ENCODE measurements at places on chromosomes 5 and 9. TPM values are rescaled to one million over a fixed set of nuclear protein-coding genes. Genes with fewer than 3 reads are reported as not detected.
A peak's percentile ranks its signal among the peaks of the same experiment; 100 is the strongest.

GRCh38 chr9:131769361-131769760 lies 29.5 kb upstream of the RAPGEF1 start:
- DNase-seq, result no peak

GRCh38 chr9:27365707-27366376 lies 68.9 kb upstream of the EQTN start:
- DNase-seq, result no peak

Gene CDH9
- total RNA-seq, result not detected

Gene TRAF2
- 11.6 TPM for total RNA-seq

GRCh38 chr9:127877566-127877998 lies at the start of gene AK1:
Gene AK1, minus strand, starts transcription at chr9:127877675. Its CDS starts 3,058 bp downstream, at chr9:127874617.
- peak; percentile 84 for DNase-seq

DNA sequence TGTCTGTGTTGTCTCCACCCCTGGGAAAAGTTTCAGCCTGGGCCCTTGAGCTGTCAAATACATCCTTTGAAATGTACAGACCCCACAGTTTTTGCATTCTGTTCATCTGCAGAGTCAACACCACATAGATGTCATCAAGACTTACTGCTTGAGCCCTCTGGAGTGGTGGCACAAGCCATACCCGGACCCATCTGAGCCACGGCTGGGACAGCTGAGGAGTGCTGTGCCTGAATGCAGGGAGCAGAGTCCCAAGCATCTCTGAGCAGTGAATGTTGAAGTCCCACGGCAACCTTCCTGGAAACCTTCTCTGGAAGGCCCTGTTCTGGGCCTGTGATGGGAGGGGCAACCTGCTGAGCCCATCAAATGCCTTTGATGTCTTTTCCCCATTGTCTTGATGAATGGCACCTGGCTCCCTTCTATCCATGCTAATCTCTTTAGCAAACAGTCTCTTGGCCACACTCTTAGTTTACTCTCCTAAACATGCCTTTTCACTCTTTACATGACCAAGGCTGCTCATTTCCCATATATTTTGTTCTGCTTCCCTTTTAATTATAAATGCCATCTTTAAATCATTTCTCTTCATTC lies 92.5 kb downstream of the ATPSCKMT start:
- no peak for DNase-seq

Gene MARCOL
- not detected for total RNA-seq

GRCh38 chr9:131645078-131645776 lies 94.6 kb downstream of the RAPGEF1 start:
- DNase-seq, result no peak

DNA sequence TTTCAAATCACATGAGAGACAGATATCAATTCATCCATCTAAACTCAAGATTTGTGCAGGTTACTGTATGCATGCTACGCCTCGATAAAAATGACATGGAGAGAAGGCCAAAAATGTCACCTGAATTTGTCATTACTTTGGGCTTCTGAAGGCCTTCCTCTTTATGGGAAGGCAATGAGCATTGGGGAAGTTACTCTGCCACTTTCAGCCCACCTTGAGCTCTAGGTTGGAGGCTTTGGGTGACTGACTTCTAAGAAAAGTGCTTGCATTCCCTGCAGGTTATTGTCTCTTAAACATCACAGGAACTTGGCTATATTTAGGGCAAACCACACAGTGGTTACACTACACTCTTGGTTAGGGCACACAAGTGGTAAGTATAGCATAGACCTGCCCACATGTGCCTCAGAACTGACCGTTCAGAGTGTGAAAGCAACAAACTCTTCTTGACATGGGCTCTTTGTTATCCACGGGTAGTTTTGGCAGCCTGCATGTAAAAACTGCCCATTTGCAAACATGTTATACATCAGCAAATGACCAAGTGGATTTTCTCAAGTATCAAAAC lies 169.5 kb downstream of the ZNF608 start:
- no peak for DNase-seq

Gene ADRB2
- total RNA-seq, result 1.0 TPM

Gene PCDHAC1
- 0.46 TPM for total RNA-seq

DNA sequence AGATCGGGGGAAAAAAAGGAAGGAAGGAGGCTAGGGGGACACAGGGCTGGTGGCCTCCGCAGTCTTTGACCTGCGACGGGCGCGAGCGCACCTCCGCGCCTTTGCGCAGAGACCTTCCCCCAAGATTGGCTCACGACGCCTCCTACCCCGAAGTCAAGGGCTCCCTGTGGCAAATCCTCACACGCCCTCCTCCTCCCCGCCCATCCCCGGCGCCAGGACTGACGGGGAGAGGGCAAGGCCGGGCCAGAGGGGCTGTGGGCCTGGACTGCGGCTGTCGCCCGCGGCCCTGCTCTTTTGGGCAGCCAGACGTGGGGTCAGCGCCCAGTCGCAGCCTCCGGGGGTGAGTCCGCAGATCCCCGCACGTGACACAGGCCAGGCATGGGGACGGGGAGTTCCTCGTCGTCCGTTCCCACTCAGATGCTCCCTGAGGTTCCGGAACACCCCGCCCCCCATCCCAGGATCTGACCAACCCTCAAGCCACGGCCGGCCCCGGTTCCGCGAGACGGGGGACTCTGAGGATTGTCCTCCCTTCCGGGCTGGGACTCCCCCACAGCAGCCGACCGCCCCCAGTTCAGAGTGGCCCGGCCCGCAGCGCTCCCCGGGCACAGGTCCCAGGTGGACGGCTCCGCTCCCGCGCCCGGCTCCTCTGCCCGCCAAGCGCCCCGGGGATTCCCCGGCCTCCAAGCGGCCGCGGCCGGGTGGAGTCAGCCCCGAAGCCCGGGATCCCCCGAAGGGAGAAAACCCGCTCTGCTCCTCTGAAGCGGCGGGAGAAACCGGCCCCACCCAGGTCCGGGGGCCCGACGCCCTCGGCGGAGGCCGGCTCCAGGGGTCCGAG lies 543 bp upstream of the ANKRD33B start:
- peak; percentile 28 for DNase-seq

Gene BTNL3
- not detected for total RNA-seq

Gene KCNMB1
- total RNA-seq, result 2.7 TPM

GRCh38 chr5:53453898-53454718 lies 26.3 kb upstream of the FST start:
- no peak for DNase-seq

Gene ST6GALNAC6
- total RNA-seq, result 111 TPM

DNA sequence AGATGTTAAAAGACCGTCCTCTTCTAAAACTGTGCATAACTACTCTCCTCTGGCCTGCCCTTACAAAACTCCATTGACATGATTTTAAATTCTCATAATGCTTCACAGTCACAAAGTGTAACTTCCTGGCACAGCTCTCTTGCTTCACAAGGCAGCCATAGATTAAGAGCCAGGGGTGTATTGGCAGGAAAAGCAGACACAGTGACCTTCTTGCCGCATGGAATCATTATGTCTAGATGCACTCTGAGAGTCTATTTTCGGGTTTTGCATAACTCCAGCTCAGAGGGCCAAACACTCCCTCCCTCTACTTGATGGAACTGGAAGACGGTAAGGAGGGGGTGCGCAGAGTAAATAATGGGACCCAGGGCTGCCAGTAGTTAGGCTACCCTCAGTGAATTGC lies 110.1 kb downstream of the MARCHF3 start:
- no peak for DNase-seq

DNA sequence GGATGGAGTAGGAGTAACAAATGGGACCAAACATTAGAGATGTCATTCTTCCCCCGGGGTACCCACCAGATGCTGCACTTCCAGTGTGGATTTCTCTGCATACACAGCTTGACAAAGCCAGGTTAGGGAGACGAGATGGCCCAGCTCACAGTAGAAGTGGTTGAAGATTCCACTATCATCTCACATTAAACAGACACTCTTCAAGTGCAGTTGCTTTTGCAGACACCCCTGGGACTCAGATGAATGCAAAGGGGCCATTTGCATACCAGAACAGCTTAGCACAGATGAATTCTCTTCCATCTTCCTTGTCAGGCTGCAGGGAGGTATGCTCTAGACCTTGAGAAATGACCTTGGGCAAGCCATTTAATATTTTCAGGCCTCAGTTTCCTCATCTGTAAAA lies 12.6 kb upstream of the C5orf58 start:
- no peak for DNase-seq

- DNase-seq, result no peak
Observed at GRCh38 chr5:127351418-127351817, 60.8 kb downstream of the MEGF10 start.

Gene LYRM7
- total RNA-seq, result 9.8 TPM

GRCh38 chr5:98128271-98128670 lies 645.2 kb upstream of the RGMB start:
- no peak for DNase-seq

GRCh38 chr9:15778861-15779260 lies 226.0 kb downstream of the CCDC171 start:
- DNase-seq, result no peak

- no peak for DNase-seq
Observed at GRCh38 chr5:98510143-98510985, 263.1 kb upstream of the RGMB start.

DNA sequence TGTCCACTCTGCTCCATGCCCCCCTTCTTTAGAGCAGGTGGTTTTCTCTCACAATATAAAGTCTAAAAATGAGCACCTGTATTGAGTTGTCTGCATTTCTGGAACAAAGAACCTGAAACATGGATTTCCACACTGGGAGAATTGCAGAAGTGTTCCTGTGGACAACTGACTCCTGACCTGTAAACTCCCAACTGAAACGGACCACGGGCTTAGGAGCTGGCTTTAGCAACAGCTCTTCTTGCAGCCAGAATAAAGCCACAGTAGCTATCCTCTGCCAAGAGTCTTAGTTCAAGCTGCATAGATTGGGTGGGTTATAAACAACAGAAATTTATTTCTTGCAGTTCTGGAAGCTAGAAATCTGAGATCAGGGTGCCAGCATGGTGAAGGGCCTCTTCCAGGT lies 194.7 kb downstream of the DTWD2 start:
- DNase-seq, result no peak

Gene PLPP6
- 5.0 TPM for total RNA-seq

DNA sequence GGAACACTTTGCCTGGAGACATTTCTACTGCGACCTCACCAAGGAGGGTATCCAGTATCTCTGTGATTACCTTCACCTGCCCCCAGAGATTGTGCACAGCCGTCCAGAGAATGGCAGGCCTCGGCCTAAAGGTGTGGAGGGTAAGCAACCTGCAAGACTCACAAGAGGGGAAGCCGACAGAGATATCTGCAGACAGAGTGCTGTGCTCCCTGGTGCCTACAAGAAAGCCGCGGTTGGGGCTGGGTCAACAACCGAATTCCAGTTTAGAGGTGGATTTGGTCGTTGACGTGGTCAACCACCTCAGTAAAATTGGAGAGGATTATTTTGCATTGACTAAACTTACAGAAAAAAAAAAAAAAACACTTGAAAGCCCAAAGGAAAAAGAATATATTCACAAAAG lies 107.8 kb upstream of the ISL1 start:
- no peak for DNase-seq

Gene FBXW11
- total RNA-seq, result 51.2 TPM

DNA sequence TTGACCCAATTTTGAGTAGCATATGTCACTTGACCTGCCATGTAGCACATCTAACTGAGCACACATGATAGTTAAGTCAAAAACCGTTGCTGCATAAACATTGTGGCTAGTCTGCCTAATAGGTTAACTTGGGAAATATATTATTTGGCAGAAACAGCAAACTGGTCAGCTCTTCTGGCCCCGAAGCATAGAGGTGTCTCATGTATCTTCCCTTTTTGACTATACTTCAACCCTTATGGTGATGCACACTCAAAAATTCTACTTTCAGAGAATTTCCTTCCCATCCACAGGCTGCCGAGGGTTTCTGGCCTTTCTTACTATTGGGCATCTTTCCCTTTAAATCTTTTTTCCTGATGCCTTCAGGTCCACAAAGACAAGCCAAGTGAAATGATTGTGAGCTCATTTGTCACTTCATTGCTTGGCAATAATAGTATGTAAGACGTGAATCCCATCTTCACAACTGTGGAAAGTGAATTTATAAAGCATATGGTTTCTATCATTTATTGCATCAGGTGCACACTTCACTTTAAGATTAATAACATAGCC lies 41.2 kb downstream of the MOCS2 start:
- DNase-seq, result no peak

DNA sequence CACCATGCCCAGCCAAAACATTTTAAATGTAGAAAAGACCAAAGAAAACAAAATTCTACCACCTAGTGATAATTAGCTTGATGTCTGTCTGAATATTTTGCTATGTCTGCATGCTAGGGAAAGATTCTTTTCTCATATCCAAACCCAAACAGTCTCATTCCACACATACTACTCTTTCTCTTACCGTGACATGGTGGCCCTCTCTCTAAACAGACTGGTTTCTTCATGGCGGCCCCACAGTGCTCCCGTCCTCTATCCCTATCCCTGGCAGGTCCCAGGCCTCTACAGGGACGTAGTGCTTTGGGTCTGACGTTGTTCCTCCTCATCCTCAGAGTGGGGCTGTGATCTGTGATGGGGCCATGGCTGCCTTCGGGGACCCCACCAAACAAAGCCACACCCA lies 8.1 kb downstream of the CORO2A start:
- no peak for DNase-seq

DNA sequence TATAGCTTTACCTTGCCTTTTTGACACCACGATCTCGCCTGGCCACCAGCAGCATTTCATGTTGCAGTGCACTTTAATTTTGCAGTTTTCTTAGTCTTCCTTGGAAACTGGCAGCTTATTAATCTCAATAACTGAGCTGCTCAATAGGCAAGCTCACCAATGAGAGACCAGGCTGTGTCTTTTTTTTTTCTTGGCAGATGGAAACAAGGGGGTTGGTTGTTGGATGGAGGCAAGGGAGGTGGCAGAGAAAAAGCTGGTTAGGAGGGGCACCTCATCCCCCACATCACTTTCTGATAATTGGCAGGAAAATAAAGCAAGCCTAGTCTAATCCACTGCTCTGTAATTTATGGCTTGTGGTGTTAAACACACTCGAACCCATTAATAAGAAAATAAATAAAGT lies 324.5 kb upstream of the WWC1 start:
- no peak for DNase-seq

Gene ITK
- 0.35 TPM for total RNA-seq

Gene SLC4A9
- total RNA-seq, result 0.13 TPM

GRCh38 chr9:135045928-135046738 lies 41.3 kb upstream of the OLFM1 start:
- no peak for DNase-seq

GRCh38 chr9:33799928-33800704 lies 4.8 kb downstream of the PRSS3 start:
- no peak for DNase-seq

Gene GABRA6
- not detected for total RNA-seq

DNA sequence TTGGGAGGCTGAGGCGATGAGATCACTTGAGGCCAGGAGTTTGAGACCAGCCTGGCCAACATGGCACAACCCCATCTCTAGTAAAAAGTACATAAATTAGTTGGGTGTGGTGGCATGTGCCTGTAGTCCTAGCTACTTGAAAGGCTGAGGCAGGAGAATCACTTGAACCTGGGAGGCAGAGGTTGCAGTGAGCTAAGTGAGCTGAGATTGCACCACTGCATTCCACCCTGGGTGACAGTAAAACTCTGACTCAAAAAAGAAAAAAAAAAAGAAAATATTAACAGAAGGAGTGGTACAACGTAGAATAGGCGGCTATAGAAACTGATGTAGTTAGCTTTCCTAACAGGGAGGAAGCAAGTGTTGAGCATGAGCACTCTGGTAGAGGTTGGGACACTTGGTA lies 59.9 kb downstream of the PBX3 start:
- no peak for DNase-seq

Gene GNE
- 29.7 TPM for total RNA-seq

GRCh38 chr5:150671509-150672236 lies 10.6 kb downstream of the MYOZ3 start:
- peak; percentile 56 for DNase-seq
